Tibial artery (tissue), 4 donors: ENCODE measurements at places on chromosomes 11 and 22.
A peak's percentile ranks its signal among the peaks of the same experiment; 100 is the strongest.

GRCh38 chr11:78199015-78199652 lies 10.4 kb downstream of the USP35 start:
- H3K27me3 ChIP-seq: no peaks in the 10 kb centered on the region
- peaks cover 10% of the 10 kb centered on the region for H3K4me1 ChIP-seq
- H3K4me3 ChIP-seq: no peak overlapping the region
- H3K36me3 ChIP-seq: peaks cover 70% of the 10 kb centered on the region
- no peak for DNase-seq

GRCh38 chr11:65851083-65851579 lies 6.8 kb downstream of the CFL1 start:
- peaks cover 9% of the 10 kb centered on the region for H3K4me1 ChIP-seq
- H3K27ac ChIP-seq: no peak overlapping the region
- no peaks in the 10 kb centered on the region for H3K27me3 ChIP-seq
- H3K4me3 ChIP-seq: no peak overlapping the region
- peaks cover 48% of the 10 kb centered on the region for H3K36me3 ChIP-seq
- no peak for DNase-seq

DNA sequence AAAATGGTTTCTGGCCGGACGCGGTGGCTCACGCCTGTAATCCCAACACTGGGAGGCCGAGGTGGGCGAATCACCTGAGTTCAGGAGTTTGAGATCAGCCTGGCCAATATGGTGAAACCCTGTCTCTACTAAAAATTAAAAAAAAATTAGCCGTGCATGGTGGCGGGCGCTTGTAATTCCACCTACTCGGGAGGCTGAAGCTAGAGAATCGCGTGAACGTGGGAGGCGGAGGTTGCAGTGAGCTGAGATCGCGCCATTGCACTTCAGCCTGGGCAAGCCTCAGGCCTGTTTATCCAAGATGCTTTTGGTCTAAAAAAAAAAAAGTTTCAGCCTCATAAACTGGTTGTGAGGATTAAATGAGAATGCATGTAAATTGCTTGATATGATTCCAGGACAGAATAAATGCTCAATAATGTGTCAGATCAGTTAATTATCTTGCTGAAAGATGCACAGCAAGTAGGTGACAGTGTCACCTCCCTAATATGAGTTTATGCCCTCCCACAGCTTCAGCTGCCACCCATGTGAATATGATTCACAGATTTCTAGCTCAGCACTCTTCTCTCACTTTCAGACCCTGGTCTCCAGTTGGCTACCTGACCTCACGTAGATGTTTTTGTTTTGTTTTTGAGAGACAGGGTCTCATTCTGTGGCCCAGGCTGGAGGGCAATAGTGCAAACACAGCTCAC lies 1.1 kb upstream of the ALG8 start:
- peaks cover 24% of the 10 kb centered on the region for H3K4me1 ChIP-seq
- H3K4me3 ChIP-seq: peak overlapping the region; percentile 64
- no peaks in the 10 kb centered on the region for H3K27me3 ChIP-seq
- H3K36me3 ChIP-seq: no peaks in the 10 kb centered on the region
- no peak for DNase-seq

DNA sequence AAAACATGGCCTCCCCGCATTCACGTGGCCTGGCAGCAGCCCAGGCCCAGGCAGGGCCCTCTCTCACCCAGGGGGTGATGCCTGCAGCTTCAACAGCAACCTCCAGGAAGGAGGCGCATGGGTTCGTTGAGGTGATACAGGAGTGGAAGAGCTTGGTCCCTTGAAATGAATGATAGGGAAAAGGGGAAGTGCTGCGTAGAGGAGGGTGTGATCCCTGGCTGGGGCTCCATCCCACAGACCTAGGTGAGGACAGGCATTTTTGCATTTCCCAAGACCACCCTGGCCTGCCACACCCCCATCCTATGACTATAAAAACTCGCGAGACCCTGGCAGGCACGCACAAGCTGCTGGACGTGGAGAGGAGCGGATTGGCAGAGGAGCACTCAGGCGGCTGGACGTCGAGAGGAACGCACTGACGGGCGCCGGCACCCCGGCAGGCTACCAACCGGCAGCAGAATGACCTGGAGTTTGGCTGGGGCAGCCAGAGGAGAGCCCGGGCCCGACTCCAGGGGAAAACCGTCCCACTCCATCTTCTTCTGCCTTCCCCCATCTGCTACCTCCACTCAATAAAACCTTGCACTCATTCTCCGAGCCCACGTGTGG lies 32.6 kb downstream of the RTN4R start:
- H3K4me3 ChIP-seq: no peak overlapping the region
- H3K4me1 ChIP-seq: peaks cover 3% of the 10 kb centered on the region
- no peaks in the 10 kb centered on the region for H3K36me3 ChIP-seq
- no peak for DNase-seq

GRCh38 chr11:105937738-105938137 lies 84.3 kb downstream of the MSANTD4 start:
- no peak for DNase-seq
- H3K4me1 ChIP-seq: no peaks in the 10 kb centered on the region
- H3K27ac ChIP-seq: no peak overlapping the region
- no peaks in the 10 kb centered on the region for H3K36me3 ChIP-seq
- H3K27me3 ChIP-seq: no peaks in the 10 kb centered on the region
- no peak overlapping the region for H3K4me3 ChIP-seq

- H3K36me3 ChIP-seq: no peaks in the 10 kb centered on the region
- peak overlapping the region; percentile 51 for H3K27ac ChIP-seq
- no peak for DNase-seq
- H3K4me3 ChIP-seq: no peak overlapping the region
- no peaks in the 10 kb centered on the region for H3K27me3 ChIP-seq
- H3K4me1 ChIP-seq: peaks cover 38% of the 10 kb centered on the region
Measured at GRCh38 chr11:100684101-100685065, 2.7 kb upstream of the ARHGAP42 start.

DNA sequence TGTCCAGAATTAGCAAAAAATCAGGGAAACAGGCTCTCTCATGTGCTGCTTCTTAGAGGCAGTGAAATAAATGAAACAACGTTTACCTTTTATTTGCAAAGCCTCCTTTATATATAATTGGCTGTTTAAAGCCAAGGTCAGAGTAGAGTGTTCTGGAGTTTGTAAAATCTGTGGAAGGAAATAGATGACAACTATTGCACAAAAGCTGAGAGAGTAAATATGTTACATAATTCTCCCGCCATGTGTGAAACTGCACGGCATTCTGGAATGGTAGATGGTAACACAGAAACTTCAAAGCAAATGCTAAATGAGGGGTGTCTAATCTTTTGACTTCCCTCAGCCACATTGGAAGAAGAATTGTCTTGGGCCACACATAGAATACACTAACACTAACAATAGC lies 51.5 kb upstream of the FGF3 start:
- H3K4me1 ChIP-seq: no peaks in the 10 kb centered on the region
- no peak overlapping the region for H3K27ac ChIP-seq
- H3K36me3 ChIP-seq: no peaks in the 10 kb centered on the region
- no peak overlapping the region for H3K4me3 ChIP-seq
- no peaks in the 10 kb centered on the region for H3K27me3 ChIP-seq

DNA sequence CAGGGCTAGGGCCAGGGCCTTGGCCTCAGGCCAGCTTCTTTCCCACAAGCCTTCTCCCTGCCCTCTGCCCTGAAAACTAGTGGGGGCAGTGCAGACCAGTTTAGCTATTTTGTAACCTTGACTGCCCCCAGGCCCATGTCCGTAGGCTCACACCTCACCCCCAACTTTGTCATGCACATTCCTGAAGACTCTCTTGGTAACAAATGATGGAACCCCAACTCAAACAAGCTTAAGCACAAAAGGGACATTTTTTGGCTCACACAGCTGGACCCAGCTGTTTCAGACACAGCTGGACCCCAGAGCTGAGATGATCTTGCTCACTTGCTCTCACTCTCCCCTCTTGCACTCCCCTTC lies 46.6 kb downstream of the KCNQ1OT1 start:
- DNase-seq: no peak
- no peaks in the 10 kb centered on the region for H3K4me1 ChIP-seq
- H3K27ac ChIP-seq: no peak overlapping the region
- no peak overlapping the region for H3K4me3 ChIP-seq
- peaks cover 5% of the 10 kb centered on the region for H3K27me3 ChIP-seq
- H3K36me3 ChIP-seq: no peaks in the 10 kb centered on the region

DNA sequence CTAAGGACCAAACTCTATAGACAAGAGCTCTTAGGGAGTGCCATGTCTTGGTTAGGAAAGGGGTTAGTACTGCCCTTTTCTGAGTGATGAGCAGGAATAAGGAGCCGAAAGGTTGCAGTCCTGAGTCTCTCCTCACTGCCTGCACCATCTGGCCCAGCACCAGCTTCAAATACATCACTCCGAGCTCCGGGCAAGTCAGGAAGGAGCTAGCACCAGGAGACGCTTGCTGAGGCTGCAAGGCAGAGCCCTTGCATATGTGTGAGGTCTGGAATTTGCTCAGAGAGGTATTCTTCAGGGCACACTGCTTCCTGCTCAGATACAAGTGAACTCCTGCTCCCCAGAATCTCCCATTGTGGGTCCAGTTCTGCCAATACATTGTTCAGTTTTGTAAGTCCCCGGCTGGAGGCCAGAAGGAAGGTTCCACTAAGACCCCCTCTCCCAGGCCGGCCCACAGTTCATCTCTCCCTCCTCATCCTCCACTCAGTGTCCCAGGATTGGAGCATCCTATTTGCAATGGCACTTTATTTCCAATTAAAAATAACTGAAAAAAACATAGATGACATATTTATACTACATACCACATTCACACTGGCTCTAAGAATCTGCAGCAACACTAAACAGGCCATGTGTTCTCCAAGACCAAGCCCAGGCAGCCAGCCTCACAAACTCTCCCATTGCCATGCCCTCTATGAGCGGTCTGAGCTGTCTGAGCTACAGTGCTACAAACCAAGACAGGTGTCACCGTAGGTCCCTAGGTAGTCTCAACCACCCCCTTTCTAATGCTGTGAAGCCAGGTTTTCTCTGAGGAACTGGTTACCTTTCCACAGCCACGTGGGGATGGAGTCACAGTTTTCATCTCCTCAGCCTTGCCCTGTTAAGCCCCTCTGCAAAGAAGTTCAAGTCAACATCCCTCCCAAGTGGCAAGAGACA lies 55.1 kb upstream of the SPATA19 start:
- H3K4me1 ChIP-seq: no peaks in the 10 kb centered on the region
- H3K36me3 ChIP-seq: peaks cover 40% of the 10 kb centered on the region
- no peak for DNase-seq
- no peaks in the 10 kb centered on the region for H3K27me3 ChIP-seq

DNA sequence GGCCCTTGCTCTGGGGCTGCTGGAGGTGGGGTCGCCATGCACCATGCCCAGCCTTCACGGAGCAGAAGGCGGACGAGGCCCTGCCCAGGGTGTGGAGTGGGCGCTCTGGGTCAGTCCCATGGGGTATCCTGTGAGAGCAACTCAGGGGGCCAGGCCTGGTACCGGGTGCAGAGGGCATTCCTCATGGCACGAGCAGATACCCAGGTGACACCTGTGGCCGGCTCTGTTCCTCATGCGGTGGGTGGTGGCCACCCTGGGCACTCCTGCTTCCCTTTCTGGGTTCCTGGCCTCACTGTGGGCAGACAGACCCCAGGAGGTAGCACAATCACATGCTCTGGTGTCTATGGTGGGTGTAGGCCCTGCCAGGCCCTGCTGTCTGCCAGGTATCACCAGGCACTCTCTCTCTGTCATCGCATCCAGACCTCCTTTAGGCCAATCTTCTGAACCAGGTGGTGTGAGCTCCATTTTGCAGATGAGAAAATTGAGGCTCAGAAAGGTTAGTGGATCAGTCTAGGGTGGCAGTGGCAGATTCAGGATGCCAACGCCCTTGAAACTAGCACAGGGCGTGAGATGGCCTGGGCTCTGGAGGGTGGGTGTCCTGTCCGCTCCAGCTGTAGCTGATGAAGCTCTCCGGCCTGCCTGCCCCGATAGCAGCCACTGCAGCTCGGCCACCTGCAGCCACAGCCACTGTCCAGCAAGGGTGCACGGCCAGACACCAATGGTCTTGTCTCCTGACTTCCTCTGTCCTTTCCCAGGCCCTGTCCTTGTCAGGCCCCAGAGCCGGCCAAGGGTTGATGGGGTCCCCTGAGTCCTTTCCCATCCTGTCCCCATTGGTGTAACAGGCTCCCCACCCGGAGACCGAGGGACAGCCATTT lies 15.1 kb downstream of the DGKZ start:
- H3K27ac ChIP-seq: peak overlapping the region; percentile 81
- no peaks in the 10 kb centered on the region for H3K36me3 ChIP-seq
- no peak for DNase-seq
- peak overlapping the region; percentile 40 for H3K4me3 ChIP-seq

- no peak overlapping the region for H3K27ac ChIP-seq
- H3K36me3 ChIP-seq: no peaks in the 10 kb centered on the region
- no peak for DNase-seq
- no peaks in the 10 kb centered on the region for H3K4me1 ChIP-seq
Measured at GRCh38 chr11:78651923-78652842, 77.5 kb upstream of the NARS2 start.

DNA sequence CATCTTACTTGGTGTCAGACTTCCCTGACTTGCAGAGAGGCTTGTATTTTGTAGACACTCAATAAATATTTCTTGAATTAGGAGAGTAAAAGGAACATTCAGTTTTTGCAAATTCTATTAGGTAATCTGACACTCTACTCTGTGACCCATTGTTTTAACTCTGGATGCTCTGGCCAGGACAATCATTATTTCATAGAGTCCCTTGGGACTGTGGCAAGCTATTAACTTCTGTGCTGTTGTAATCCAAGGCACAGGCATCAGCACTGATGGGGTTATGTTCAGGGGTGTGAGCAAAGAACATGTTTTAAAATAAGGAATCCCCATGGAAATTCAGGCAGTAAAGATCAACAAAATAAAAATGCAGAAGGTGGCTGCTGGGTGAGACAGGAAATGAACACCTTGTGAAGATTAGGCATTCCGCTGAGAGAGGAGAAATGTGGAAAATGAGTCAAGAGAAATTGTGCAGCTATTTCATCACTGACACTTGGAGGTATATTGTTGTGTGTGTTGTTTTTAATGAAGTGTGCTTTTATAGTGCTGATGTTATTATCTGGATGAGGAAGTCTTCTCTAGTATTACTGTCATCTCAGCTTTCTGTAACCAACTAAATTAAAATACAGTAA lies 175.2 kb downstream of the WNT11 start:
- H3K4me3 ChIP-seq: no peak overlapping the region
- no peaks in the 10 kb centered on the region for H3K36me3 ChIP-seq
- DNase-seq: no peak
- no peak overlapping the region for H3K27ac ChIP-seq
